ENCODE measurements at places on chromosomes 7 and 10.

- no peak for DNase-seq
Measured at GRCh38 chr10:74114041-74114448, 36.6 kb downstream of the AP3M1 start.

- peak; percentile 44 for DNase-seq
Measured at GRCh38 chr7:155746188-155746587, 66.1 kb downstream of the SHH start.

DNA sequence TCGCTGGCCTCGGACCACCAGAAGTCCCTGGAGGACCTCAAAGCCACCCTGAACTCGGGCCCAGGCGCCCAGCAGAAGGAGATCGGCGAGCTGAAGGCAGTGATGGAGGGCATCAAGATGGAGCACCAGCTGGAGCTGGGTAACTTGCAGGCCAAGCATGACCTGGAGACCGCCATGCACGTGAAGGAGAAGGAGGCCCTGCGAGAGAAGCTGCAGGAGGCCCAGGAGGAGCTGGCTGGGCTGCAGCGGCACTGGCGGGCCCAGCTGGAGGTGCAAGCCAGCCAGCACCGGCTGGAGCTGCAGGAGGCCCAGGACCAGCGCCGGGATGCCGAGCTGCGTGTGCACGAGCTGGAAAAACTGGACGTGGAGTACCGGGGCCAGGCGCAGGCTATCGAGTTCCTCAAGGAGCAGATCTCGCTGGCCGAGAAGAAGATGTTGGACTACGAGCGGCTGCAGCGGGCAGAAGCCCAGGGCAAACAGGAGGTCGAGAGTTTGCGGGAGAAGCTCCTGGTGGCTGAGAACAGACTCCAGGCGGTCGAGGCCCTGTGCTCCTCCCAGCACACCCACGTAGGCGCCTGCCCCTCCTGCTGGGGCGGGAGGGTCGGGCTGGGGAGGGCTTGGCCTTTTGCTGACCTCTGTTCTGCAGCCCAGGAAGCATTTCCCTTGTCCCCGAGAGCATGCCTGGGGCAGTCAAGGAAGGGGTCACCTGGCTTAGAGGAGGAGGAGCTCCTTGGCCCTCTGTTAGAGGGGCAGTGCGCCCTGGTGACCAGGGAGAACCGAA, 77.3 kb upstream of the GTF2IRD1 start:
- no peak for DNase-seq

GRCh38 chr10:13681095-13681494, 94.3 kb downstream of the PRPF18 start:
- no peak for DNase-seq

DNA sequence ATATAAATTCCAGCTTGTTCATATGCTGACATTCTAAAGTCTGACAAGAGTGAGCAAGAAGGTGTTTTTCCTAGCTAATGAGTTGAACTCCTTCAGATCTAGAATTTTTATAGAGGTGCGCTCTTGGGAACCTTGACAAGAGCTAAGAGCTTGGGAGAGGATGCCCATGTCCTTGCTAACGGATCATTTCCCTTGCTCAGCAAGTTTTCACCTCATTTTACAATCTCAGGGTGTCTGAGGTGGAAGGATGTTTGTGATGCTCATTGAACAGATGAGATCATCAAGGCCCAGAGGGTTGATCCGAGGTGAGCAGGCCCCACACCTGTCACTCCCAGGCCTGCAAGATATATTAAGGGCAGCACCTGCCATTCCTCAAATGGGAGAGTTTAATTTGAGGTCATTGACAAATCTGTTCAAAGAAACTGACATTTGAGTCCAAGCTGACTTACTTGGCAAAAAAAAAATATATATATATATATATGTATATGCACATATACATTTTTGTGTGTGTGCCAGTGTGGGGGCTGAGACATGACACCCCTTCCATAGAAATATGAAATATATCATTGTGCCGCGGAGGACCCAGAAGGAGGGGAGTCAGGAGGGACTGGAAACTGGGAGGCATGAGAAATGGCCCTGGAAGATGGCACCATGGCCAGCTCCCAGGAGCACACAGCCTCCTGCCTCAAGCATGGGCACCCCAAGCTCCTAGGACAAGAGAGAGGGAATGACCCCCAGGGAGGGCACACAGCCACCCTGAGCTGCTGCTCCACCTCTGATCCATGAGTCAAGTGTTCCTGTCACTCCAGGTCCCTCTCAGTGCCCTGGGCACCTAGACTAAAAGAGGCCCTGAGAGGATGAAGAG, 17.3 kb upstream of the TMEM72 start:
- DNase-seq: no peak

DNA sequence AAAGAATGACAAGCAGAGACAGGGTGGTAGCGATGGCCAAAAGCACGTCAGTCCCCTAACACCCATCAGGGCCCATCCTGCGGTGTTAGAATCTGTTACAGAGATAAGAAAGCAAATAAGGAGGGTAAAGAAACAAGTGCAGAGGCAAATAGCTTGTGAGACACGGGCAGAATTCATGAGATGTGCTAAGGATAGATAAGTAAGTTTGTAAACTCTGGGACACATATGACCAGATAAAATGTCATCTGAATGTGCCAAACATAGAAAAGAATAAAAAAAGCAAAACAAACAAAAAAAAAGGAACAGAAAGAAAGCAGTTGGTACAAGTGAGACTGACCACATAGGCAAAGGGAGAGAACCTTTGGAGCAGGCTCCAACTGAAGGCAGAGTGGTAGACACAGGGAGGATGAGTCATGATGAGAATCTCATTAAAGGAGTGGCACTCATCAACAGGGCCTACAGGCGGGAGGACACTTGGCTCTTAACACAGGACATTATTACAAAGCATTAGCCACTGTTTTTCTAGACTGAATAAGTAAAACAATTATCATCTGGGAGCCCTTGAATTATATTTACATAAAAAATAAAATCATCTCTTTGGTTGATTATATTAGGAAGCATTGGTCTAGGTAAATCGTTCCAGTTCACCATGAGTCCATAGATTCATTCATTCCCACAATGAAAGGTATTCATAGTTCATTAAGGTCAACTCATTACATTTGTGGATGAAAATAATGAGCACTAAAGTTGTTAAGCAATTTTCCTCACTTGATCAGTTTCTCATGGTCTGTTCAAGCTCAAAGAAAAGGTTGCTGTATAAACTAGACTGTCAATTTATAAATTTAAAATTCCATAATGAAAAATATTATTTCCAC, 21.5 kb upstream of the EPHB6 start:
- DNase-seq: no peak

- DNase-seq: no peak
Measured at GRCh38 chr10:80165173-80165572, 32.6 kb downstream of the PLAC9 start.

GRCh38 chr7:74302745-74303221, 13.6 kb downstream of the CLIP2 start:
- DNase-seq: no peak

DNA sequence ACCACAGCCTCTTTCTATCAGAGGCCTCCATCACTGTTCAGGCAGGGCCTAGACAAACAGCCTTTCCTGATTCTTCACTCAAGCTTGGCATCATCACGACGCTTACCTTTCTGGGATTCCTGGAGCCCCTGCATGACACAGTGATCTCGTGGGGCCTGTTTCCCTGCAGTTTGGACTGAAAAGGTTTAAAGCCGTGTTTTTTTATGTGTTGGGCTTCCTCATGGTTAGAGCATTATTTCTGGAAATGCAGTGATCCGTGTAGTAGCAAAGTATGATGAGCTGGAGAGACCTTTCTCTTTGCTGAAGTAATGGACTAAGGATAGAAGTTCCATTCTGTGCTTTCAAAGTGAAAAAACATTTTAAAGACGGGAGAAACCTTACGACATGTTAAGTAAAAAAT, 169.1 kb downstream of the BMPER start:
- no peak for DNase-seq

DNA sequence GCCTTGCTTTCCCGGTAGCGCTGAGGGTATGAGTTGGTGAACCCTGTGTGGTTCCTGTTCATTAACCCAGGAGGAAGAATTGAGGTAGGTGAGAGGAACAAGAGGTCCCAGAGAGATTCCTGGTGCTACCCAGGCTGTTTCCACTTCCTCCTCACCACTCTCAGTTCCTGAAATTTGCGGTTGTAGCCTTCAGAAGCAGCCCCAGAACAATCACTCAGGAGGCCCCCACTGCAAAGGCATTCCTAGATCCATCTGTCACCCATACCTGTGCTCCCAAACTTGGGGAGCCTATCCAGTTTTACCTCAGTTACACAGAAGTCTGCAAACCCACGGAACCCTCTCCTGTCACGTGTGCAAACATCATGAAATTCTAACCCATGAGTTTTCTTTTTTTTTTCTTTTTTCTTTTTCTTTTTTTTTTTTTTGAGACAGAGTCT, 9.0 kb upstream of the PIP4K2A start:
- DNase-seq: no peak

DNA sequence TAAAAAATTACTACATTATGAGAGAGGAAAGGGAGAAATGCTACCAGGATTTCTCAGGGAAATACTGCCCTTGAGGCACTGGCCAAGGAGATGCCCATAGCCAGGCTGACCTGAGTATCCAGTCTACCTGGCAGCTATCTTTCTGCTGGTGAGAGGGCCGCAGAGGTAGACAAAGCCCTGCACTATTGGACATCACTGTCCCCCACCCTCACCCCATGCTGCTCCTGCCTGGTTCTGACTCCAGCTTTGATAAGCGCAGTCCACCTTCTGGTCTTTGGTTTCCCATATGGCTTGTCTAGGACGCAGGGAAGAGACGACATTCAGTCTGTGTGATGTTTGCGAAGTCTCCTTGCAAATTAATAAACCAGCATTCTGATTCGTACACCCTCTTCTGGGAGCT, 3.7 kb downstream of the ITPRIP start:
- DNase-seq: no peak

GRCh38 chr7:70942791-70943190, 189.2 kb upstream of the GALNT17 start:
- DNase-seq: no peak

GRCh38 chr7:125149151-125149550, 219.5 kb upstream of the POT1 start:
- DNase-seq: no peak

DNA sequence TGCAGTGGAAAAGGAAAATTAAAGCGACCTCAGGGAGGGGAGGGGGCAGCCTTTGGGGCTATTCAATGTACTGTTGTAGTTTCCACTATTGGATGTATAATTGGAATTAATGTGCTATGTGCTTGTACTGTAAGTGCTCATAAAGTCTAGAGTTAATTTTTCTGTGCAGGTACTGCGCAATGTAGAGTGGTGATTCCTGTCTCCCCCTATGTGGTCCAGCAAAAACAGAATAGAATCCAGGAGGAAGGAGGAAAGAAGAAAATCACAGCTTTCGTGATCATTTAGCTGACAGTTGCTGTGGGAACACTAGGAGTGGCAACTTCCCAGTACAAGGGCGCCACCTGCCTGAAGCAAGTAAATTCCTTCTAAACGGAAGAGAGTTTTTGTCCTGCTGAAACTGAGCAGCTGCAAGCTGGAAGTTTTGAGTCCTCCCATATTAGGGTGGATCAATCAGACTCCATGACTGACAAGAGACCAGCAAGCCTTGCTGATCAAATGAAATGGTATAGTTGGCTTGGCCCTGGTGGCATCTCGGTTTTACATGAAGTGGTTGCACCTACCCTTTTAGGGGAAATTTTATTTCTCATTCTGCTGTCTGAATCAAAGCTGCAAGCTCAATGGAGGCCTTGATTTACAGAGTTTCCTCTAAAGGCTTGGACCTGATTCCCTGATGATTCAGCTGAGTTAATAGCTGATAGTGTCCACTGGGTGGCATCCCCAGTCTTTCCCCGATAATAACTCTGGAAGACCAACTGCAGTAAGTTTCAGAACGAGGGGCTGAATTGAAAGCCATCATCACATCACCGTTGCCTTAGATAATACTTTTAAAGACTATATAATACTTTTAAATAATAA, 299.8 kb downstream of the HGF start:
- no peak for DNase-seq

GRCh38 chr10:22437620-22438588, 92.6 kb downstream of the SPAG6 start:
- DNase-seq: no peak

- DNase-seq: no peak
Measured at GRCh38 chr10:132892004-132892403, 50.4 kb downstream of the CFAP46 start.

GRCh38 chr7:4882169-4883032, 1.1 kb downstream of the RADIL start:
- DNase-seq: no peak

- no peak for DNase-seq
Measured at GRCh38 chr10:126006906-126007305, 110.5 kb downstream of the FANK1 start.

DNA sequence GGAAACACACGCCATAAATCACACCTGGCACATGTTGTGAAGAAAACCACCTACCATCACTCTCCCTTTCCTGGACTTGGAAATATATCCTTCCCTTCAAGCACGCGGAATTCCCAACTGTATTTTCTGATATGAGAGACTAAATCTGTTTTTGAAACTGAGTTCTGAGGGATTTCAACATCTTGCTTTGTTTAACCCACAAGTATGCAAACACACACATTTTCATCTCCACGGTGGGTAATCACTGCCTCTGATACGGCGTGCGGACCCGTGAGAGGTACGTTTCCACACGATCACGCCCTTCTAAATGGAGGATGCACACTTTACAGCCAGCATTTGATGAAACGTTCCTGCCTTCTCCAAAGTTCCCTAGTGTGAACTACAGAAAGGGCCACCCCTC, 83.4 kb downstream of the ZRANB1 start:
- DNase-seq: no peak

- no peak for DNase-seq
Measured at GRCh38 chr7:28328822-28329660, 83.3 kb upstream of the CREB5 start.

DNA sequence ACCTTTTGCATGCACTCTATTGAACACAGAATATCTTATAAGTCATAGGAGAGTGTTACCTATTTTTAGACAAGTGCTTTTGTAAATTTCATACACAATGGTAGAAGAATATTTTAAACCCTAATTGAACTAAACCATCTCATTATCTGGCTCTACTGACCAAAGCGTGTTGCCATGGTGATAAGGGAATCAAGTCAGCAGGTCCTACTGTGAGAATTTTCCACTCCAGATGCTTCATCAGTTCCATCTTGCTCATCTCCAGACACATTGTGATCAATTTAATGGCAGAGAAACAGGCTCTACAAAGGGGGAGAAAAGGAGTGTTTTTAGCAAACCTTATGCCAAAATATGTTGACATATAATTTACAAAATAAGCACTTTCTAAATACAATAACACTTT, 621.9 kb upstream of the GHITM start:
- DNase-seq: no peak

DNA sequence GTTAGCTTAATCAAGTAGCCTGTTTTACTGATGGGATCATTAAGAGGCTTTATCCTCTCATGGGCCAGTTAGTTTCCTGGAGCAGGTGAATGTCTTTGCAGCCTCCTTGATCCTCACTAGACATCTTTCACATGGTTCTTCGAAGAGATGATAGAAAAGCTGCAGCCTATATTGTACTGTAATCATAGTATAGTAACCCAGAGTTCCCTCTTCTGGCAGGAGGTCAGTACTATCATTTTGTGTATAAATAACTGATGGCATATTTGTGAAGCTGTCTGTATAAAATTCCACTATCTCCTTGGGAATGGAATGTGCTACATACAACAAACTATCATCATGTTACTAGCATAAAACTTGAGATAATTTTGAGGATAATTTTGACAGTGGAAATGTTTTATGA, 123.8 kb upstream of the PRPS1L1 start:
- no peak for DNase-seq

GRCh38 chr10:100816671-100817070, 71.3 kb downstream of the PAX2 start:
- no peak for DNase-seq

Data from T-helper 2 cell treated with Interferon-gamma antibody and Interleukin-4, amounts not matched to agents 5 μg/mL and 100 μg/mL, for 36 hours (primary cell).